ENCODE measurements at places on chromosomes 6 and 20.

GRCh38 chr6:58113960-58114359 lies 796.5 kb downstream of the PRIM2 start:
- DNase-seq = no peak

- DNase-seq = no peak
These were observed 260.3 kb upstream of the MOCS1 start for GRCh38 chr6:40194447-40195170.

DNA sequence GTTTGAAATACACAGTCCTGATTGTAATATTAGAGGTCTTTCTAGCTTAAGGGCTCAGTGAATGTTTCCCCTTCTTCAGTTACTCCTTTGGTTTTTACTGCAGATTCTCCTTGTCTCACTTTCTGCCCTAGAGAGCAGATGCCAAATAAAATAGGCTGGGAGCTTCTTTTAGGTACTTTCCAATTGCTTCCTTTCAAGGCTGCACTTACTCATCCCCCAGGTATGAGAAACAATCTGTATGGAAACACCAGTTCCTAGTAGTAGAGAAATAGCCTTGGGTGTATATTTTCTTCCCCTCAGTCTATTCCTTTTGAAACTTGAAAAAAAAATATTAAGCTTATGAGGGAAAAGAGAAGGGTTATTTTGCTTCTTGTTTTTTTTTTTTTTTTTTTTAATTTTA lies 139.7 kb downstream of the PAK5 start:
- DNase-seq = peak; percentile 3

DNA sequence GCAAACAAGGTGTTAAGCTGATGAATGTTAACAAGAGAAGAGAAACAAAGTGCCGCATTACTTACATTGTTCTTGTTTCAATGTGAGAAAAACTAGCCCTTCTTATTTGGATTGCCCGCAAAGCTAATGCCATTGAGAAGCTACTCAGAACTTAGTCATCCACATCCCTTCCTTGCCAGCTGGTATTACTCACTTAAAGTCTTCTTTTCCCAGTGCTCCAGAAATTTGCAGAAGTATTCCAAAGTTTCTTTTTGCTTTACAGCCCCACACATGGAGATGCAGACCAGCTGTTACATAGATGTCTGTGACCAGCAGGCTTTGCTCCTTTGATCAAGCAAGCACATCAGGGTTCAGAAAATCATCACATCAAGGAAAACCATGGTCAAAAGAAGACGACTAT lies 529.0 kb downstream of the TBC1D32 start:
- DNase-seq = peak; percentile 62

GRCh38 chr6:105014448-105014847 lies 57.5 kb downstream of the LIN28B start:
- DNase-seq = no peak

DNA sequence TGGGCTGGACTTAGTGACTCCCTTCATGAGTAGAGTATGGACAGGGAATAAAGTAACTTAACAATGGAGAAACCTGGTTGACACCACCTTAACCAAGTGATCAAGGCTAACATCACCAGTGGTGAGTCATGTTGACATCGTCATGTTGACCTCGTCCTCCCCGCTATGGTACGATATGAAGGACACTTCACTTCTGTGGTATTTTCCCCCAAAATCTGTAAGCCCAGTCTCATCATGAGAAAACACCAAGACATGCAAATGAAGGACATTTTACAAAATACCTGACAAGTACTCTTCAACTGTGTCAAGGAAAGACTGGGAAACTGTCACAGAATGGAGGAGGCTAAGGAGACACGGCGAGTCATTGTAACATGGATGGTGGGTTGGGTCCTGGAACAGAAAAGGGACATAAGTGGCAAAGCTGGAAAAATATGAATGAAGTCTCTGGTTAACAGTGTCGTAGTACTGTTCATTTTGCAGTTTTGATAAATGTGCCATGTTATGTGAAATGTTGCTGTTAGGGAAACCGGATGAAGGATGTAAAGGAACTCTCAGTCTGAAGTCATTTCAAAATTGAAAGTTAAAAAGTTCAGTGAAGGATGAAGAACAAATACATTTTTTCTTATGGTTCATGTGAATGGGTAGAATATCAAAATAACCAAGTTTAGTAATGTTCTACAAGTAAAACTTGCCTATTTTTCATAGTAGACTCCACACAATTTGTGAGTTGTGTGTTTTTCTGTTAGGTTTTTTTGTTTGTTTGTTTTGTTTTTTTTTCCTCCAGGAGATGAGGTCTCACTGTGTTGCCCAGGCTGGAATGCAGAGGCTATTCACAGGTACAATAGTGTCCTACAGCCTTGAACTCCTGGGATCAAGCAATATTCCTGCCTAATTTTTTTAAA lies 247.5 kb downstream of the TMEM242 start:
- DNase-seq = peak; percentile 50

- no peak for DNase-seq
These were observed 1365.9 kb downstream of the GRIK2 start for GRCh38 chr6:102759415-102759814.

GRCh38 chr6:35412102-35412501 lies 40.0 kb upstream of the FANCE start:
- no peak for DNase-seq

DNA sequence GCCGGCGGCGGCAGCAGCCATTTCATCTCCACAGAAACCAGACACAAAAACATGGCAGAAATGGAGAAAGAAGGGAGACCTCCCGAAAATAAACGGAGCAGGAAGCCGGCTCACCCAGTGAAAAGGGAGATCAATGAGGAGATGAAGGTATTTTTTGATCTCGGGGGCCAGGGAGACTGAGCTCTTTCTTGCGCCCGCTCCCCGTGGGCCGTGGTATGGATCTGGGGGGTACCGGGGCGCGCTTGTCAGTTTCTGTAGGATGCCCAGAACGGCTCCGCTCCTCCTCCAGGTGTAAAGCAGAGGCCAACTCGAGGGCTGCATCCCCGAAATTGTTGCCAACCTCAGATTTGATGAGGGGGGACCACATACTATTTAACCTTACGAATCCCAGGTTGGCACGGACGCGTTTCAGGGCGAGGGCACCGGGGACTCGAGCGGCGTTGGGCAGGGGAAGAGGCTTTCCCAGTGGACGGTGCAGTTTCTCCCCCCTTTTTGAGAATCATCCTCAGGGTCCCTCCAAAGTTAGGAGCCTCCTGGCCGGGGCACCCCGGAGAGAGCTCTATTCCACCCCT lies 735 bp downstream of the SOBP start:
- no peak for DNase-seq

DNA sequence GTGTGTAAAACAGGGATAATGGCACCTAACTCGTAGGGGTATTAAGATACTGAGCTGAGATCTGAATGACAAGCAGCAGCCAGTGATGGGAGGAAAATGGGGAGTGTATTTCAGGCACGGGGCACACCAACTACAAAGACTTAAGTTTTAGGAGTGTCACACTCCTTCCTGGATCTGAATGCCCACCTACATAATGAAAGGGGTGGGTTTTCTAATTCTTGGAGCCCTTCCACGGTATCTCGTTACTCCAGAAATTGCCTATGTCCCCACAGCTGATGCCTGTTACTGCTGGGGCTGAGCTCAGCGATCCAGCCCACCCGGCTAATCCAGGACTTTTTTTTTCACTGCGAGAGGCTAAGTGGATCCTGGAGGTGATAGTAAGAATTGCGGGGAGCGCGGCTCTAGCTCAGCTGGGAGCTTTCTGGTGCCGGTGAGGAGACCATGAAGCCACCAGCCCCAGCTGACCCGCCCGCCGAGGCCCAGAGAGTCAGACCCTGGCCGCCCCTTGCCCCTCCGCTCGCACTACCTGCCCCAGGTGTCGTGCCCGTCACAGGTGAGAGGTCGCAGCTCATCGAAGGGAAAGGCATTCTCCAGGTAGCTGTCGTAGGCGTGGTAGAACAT lies 727 bp downstream of the EDEM2 start:
- DNase-seq = peak; percentile 28

DNA sequence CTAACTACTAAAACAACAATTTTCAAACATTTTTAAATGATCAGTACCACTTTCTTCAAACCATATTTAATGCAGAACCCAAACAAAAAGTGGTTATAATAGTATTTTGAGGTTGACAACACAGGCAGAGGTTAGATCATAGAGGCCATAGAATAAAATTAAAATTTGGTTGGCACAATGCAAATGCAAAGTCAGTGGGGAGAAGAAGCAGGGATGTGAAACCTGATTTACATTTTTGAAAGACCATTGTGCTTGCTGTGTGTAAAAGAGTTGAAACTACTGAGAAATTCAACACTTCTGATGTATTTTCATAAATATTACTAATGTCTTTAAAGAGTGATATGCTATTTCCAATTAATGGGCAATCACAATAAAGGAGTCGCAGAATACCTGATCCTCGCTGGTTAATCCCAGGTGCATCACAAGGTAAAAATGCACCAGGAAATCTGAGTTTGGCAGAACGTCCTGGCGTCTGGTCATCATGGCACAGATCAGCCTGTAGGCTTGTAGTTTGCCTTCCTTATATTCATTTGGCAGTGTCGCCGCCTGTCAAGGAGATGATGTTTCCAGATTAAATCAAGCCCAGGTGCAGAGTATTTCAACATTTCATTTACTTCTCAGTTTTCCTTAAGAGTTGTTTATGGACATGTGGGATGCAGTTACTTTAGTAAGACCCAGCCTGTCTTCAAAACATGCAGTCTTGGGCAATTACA lies 141.2 kb downstream of the RALGAPA2 start:
- DNase-seq = no peak

- no peak for DNase-seq
These were observed 168.0 kb downstream of the ZFAND3 start for GRCh38 chr6:37987559-37987958.

GRCh38 chr6:125662296-125662695 lies 87.1 kb upstream of the HEY2 start:
- DNase-seq = peak; percentile 25

GRCh38 chr6:144283646-144284477 lies 1.3 kb upstream of the UTRN start:
- peak; percentile 30 for DNase-seq

GRCh38 chr6:69584913-69585729 lies 211.7 kb downstream of the LMBRD1 start:
- DNase-seq = peak; percentile 73

Data from fibroblast of skin of back (primary cell).